HCT116 (cell line): ENCODE measurements at places on chromosomes 4 and X. TPM values are rescaled to one million over a fixed set of nuclear protein-coding genes. Genes with fewer than 3 reads are reported as not detected.

DNA sequence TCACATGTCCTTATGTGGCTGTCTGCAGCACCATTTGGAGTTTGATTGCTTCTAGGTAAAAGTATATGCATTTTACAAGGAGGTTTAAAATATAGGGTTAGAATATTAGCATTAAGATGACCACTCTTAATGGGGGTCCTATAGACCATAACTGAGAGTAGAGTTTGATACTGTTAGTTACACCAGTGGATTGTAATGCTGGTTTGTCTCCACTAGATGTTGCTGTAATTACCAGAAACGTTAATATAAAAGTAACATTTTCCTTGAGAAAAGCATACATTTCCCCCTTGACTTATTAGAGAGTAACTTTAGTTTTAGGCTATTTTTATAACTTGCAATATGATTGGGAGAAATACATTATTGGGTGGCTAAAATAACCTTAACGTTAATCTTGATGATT lies 93.0 kb downstream of the ZXDA start:
- H3K4me3 ChIP-seq = no peak overlapping the region
- no peaks in the 10 kb centered on the region for H3K27me3 ChIP-seq
- H3K4me1 ChIP-seq = no peaks in the 10 kb centered on the region
- no peak for DNase-seq
- H3K36me3 ChIP-seq = no peaks in the 10 kb centered on the region

GRCh38 chr4:84631573-84631972 lies 48.6 kb downstream of the CDS1 start:
- no peak overlapping the region for H3K4me3 ChIP-seq
- no peaks in the 10 kb centered on the region for H3K27me3 ChIP-seq
- H3K27ac ChIP-seq = no peak overlapping the region
- no peaks in the 10 kb centered on the region for H3K4me1 ChIP-seq
- no peak for DNase-seq

DNA sequence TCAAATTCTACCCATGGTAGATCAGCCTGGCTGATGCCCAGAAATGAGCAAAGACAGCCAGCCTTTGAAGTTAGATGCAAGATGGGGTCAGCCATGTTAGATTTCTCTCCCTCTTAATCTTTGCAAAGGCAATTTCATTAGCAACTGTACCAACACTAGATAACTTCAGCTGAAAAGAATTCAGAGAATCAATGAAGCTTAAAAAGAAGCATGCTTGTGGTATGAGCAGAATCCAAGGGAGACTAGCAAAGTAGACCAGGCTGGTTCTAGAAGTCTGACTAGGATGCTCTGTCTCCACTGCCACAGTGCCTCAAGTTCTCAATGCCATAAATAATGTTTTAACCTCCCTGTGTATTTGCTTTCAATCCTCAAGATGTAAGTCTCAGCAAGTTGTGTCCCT lies 247.3 kb downstream of the SLC7A11 start:
- H3K27ac ChIP-seq = no peak overlapping the region
- H3K36me3 ChIP-seq = no peaks in the 10 kb centered on the region
- H3K4me3 ChIP-seq = no peak overlapping the region
- H3K27me3 ChIP-seq = no peaks in the 10 kb centered on the region
- DNase-seq = no peak

GRCh38 chr4:1375761-1376322 lies 28.8 kb downstream of the UVSSA start:
- no peaks in the 10 kb centered on the region for H3K27me3 ChIP-seq
- no peak overlapping the region for H3K27ac ChIP-seq
- H3K36me3 ChIP-seq = no peaks in the 10 kb centered on the region; the same call in 1 of the 2 replicates

DNA sequence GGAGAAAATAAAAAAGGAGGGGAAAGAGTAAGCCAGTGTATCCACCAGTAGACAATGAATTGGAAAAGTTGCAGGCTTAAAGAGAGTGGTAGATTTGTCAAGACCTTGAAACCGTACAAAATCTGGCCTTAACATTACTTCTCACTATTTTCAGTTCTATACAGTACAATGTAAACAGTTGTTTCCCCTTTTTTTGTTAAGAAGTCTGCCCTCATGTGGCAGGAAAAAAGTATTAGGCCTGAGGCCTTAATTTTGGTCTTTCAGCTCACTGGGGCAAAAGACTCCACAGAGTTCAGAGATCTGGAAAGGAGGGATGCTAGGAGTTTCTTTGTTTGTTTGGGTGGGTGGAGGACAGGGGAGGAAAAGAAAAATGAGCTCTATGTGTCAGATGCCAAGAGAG lies 92.8 kb upstream of the CCDC160 start:
- no peak overlapping the region for H3K4me3 ChIP-seq
- no peak overlapping the region for H3K27ac ChIP-seq
- no peaks in the 10 kb centered on the region for H3K36me3 ChIP-seq

GRCh38 chrX:76802708-76803107 lies 375.2 kb downstream of the MAGEE1 start:
- H3K36me3 ChIP-seq = no peaks in the 10 kb centered on the region
- no peaks in the 10 kb centered on the region for H3K27me3 ChIP-seq
- H3K4me1 ChIP-seq = no peaks in the 10 kb centered on the region
- no peak overlapping the region for H3K4me3 ChIP-seq
- no peak for DNase-seq

- no peak overlapping the region for H3K27ac ChIP-seq
- H3K27me3 ChIP-seq = no peaks in the 10 kb centered on the region
- no peaks in the 10 kb centered on the region for H3K36me3 ChIP-seq
These were observed 16.5 kb upstream of the PDCL2 start for GRCh38 chr4:55608591-55608990.

GRCh38 chr4:12487000-12487399 lies 997.1 kb downstream of the RAB28 start:
- no peaks in the 10 kb centered on the region for H3K4me1 ChIP-seq
- H3K27me3 ChIP-seq = no peaks in the 10 kb centered on the region
- H3K27ac ChIP-seq = no peak overlapping the region
- no peak for DNase-seq

- no peaks in the 10 kb centered on the region for H3K27me3 ChIP-seq
- DNase-seq = no peak
- peak overlapping the region; percentile 81; the same call in 1 of the 2 replicates for H3K27ac ChIP-seq
- H3K36me3 ChIP-seq = no peaks in the 10 kb centered on the region
These were observed 104.7 kb downstream of the PRRG1 start for GRCh38 chrX:37453821-37454220.

DNA sequence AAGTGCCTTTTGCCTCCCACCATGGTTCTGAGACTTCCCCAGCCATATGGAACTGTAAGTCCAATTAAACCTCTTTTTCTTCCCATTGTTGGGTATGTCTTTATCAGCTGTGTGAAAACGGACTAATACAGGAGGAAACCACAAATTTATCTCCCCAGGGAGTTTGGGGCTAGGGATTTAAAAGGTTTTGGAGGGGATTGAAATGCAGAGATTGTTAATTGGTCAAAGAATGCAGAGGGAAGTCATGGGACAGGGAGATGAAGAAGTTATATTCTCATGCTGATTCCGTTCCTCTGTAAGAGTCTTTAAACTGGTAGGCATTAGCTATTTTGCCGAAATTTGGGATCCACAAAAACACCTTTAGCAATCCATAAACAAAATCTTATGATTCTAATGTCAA lies 57.9 kb downstream of the TKTL2 start:
- H3K36me3 ChIP-seq = no peaks in the 10 kb centered on the region
- no peak for DNase-seq
- H3K27me3 ChIP-seq = no peaks in the 10 kb centered on the region
- H3K27ac ChIP-seq = no peak overlapping the region
- H3K4me1 ChIP-seq = no peaks in the 10 kb centered on the region

DNA sequence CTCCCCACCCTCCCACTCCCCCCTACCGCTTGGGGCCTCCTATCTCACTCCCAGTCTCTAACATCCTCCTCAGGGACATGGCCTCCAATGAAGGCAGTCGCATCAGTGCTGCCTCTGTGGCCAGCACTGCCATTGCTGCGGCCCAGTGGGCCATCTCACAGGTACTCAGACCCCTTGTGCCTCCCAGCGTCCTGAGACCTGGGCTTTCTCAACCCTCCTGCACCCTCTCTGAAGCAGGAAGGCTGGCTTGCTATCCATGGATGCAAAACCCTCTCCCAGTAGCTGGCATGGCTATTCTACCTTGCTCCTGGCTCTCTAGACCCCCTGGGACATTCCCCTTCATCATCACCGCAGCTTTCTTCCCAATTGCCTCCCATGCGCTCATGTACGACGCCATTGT lies 13.3 kb upstream of the UBA1 start:
- H3K36me3 ChIP-seq = no peaks in the 10 kb centered on the region; the same call in 1 of the 2 replicates
- H3K4me3 ChIP-seq = no peak overlapping the region
- no peak for DNase-seq
- H3K27me3 ChIP-seq = no peaks in the 10 kb centered on the region
- no peak overlapping the region for H3K27ac ChIP-seq

GRCh38 chr4:10366628-10367027 lies 90.6 kb downstream of the ZNF518B start:
- peaks cover 63% of the 10 kb centered on the region for H3K27me3 ChIP-seq
- H3K27ac ChIP-seq = no peak overlapping the region
- no peaks in the 10 kb centered on the region for H3K4me1 ChIP-seq
- H3K4me3 ChIP-seq = no peak overlapping the region
- DNase-seq = no peak

DNA sequence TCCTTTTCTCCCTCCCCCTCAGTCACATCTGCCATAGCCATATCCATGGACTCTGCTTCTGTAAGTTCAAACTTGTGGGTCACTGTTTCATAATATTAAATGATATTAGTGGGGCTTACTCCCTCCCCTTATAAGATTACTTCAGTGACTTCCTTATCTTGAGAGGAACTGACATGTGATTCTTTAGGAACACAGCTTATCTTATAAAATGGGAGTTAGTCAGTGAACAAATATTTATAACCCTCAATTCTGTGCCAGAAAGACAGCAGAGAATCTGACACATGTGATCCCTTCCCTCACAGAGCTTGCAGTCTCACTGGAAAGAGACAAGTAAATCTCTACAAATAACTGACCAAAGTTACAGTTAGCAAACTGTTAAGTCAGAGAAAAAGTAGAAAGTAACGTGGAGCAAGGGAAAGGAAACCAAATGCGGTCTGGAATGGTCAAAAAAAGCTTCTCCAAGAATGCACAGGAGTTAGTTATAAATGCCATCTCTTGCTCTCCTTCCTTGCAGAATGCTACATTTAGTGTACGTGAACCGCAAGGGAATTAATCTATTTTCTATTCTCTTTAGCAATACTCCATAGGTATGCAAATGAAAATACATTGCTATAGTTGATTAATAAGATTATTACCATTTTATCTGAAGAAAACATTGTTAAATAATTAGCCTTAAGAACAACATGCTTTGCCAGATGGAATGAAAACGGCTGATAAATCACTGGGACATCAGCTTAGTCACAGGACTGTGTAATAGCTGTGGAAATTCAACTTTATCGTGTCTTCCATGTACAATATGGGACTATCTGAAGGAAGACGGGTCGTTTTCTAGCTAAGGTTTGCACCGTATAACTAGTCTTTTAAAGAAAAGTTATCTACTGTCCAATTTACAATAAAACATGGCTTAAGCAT lies 29.0 kb downstream of the SGMS2 start:
- H3K27ac ChIP-seq = peak overlapping the region; percentile 11; the same call in 1 of the 2 replicates
- H3K4me3 ChIP-seq = no peak overlapping the region
- peak; percentile 42 for DNase-seq
- H3K27me3 ChIP-seq = no peaks in the 10 kb centered on the region
- H3K4me1 ChIP-seq = peaks cover 24% of the 10 kb centered on the region
- no peaks in the 10 kb centered on the region for H3K36me3 ChIP-seq

GRCh38 chrX:129525162-129525561 lies 1.9 kb upstream of the SMARCA1 start:
- no peak overlapping the region for H3K27ac ChIP-seq
- no peaks in the 10 kb centered on the region for H3K36me3 ChIP-seq
- no peak for DNase-seq
- H3K4me3 ChIP-seq = no peak overlapping the region

DNA sequence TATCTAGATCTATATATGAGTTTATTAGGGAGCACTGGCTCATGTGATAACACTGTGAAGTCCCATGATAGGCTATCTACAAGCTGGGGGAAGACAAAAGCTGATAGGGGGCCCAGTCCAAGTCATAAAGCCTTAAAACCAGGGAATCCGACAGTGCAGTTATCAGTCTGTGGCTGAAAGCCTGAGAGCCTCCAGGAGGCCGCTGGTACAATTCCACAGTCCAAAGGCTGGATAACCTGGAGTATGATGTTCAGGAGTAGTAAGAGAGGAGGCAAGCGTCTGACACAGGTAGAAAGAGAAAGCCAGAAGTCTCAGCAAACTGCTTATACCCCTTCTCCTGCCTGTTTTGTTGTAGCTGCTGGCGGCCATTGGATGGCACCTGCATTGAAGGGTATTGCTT lies 177.6 kb upstream of the SPRY1 start:
- H3K36me3 ChIP-seq = no peaks in the 10 kb centered on the region
- H3K27me3 ChIP-seq = no peaks in the 10 kb centered on the region
- no peak overlapping the region for H3K4me3 ChIP-seq
- no peak overlapping the region for H3K27ac ChIP-seq
- no peak for DNase-seq

DNA sequence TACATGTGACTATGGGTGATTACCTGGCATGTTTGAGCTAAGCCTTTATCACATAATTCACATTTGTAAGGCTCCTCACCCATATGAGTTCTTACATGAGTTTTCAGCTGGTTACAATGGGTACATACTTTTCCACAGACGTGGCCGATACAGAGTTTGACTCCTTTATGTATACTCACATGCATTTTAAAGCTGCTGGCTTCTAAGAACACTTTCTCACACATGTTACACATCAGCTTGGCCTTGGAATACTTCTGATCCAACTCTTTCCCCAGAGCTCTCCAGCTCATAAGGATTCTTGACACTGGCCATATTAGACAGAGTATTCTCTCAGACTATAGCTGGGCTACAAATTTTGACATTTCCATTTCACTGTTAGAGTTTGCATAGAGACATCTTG lies 66.3 kb downstream of the TAB3 start:
- H3K36me3 ChIP-seq = no peaks in the 10 kb centered on the region
- no peaks in the 10 kb centered on the region for H3K27me3 ChIP-seq
- H3K27ac ChIP-seq = no peak overlapping the region
- DNase-seq = no peak
- H3K4me3 ChIP-seq = no peak overlapping the region

DNA sequence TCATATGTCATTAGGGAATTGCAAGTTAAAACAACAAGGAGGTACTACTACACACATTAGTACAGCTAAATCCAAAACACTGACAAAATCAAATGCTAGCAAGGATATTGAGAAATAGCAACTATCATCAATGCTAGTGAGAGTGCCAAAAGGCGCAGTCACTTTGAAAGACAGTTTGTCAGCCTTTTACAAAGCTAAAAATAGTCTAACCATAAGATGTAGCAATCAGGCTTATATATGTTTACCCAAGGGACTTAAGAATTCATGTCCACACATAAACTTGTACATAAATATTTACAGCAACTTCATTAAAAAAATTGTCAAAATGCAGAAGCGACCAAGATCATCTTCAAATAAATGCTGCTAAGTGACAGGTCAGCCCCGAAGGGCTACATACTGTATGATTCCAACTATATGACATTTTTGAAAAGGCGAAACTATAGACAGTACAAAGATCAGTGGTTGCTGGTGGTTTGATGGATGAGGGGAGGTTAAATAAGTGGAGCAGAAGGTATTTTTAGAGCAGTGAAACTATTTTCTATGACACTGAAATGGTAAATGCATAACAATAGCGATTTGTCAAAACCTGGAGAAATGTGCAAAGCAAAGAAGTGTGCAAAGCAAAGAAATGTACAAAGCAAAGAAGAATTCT lies 704.8 kb downstream of the ARAP2 start:
- H3K27ac ChIP-seq = no peak overlapping the region
- DNase-seq = no peak
- H3K4me1 ChIP-seq = no peaks in the 10 kb centered on the region
- H3K27me3 ChIP-seq = no peaks in the 10 kb centered on the region
- H3K36me3 ChIP-seq = no peaks in the 10 kb centered on the region

AKAP14 gene
- not detected for total RNA-seq

ZNF157 gene
- total RNA-seq = not detected

RHOXF2B gene
- not detected for total RNA-seq

CCNI gene
- total RNA-seq = 208 TPM

HPGD gene
- total RNA-seq = 0.66 TPM
